ENCODE measurements at places on chromosomes 2 and 18.

DNA sequence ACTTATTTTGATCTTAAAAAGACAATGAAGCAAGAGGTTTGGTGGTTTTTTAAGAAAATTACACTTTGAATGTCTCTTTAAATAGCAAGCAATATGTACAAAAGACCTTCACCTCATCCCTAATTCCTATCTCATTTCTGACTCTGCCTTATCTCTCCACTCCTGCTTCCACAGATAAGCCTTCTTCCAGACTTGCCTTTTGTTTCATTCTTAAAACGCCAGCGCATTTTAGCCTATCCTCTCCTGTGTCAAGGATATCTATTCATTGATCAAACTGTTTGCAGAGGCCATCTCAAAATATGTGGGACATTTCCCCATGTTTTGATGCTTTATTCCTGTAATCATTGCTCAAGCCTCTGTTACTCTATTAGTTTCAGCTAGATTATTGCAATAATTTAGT lies 562.5 kb downstream of the PARD3B start:
- DNase-seq: no peak

GRCh38 chr2:210287301-210287700 lies 27.7 kb downstream of the MYL1 start:
- DNase-seq: no peak

DNA sequence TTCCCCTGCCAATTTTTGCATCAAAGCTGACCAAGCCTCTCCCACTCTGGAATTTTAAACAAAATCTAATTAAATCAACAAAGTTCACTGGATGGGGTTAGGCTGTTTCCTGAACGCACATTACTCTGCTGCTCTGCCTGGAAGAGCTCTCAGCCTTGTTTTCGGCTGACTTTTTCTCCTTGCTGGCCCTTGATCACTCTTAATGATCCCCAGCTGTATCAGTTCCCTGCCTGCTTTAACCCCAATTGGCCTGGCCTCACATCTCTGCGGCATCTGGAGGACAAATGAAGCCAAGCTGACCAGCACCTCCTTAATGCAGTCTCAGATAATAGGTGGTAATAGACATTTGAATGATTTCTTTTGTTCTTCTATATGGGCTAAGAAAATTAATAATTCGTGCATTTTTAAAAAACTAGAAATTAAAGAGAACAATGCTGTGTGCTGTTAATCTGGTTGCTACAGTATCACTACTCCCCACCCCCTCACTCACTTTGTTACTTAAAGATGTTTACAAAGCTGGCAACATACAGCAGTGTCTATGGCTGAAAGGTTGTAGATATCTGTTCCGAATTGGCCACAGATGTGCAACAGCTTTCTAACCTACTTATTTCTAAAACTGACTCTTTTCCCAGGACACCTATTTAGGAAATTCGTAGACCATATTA lies 415.2 kb upstream of the KCNH7 start:
- no peak for DNase-seq

DNA sequence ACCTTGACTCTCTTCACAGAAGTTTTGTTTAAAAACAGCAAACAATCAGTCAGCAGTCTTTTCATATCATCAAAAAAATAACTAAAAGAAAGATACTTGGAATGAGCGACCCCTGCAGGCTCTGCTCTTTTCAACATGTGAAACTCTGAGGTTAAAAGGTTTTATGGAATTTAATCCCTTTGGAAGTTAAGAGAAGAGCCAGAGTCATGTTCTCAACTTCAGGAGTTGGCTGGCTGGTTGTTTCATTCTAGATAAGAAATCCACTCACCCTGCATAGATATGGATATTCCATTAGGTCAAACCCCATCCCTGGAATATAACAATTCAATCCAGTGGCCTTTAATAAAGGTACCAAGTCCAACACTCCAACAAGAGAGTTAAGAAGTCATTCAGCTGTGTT lies 115.6 kb upstream of the RMDN2 start:
- peak; percentile 63 for DNase-seq

DNA sequence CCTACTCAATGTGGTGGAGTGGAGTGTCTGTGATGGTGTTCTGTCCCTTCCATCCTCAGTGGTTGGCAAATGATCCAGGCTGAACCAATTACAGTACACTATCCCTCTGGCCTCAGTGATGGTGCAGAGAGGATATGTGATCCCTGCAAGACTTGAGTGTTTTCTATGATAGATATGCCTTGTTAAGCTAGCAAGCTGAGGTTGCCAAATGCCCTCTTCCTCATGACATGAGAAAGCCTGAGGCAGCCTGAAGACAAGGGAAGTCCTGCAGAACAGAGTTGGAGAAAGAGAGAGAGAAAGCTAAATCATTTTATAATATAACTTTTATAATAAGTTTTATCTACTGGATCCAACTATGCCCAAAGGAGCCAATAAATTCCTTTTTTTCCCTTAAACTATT lies 41.6 kb upstream of the GORASP2 start:
- DNase-seq: no peak

- DNase-seq: no peak
Measured at GRCh38 chr2:190927301-190927700, 46.7 kb downstream of the GLS start.

- DNase-seq: peak; percentile 36
Measured at GRCh38 chr18:77366720-77367641, 117.3 kb downstream of the GALR1 start.

DNA sequence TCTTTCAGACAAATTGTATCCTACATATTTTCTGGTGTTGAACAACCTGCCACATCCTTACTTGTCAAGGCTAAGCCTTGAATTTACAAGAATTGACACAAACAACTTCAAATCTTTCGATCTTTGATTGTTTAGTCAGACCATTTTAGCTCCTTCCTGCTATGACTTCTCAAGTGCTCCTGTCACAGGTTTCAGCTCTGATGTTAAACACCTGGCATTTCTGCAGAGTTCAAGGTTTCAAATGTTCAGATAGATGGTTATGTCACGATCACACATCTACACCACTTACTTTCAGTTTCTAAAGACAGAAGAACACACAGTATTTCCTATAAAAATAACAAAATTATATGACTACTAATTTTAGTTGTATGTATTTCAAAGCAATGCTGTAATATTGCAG lies 84.0 kb downstream of the RND3 start:
- DNase-seq: no peak

GRCh38 chr2:158722266-158723105 lies 72.6 kb upstream of the DAPL1 start:
- DNase-seq: no peak

GRCh38 chr2:159968279-159968900 lies 94.0 kb downstream of the PLA2R1 start:
- DNase-seq: peak; percentile 54

DNA sequence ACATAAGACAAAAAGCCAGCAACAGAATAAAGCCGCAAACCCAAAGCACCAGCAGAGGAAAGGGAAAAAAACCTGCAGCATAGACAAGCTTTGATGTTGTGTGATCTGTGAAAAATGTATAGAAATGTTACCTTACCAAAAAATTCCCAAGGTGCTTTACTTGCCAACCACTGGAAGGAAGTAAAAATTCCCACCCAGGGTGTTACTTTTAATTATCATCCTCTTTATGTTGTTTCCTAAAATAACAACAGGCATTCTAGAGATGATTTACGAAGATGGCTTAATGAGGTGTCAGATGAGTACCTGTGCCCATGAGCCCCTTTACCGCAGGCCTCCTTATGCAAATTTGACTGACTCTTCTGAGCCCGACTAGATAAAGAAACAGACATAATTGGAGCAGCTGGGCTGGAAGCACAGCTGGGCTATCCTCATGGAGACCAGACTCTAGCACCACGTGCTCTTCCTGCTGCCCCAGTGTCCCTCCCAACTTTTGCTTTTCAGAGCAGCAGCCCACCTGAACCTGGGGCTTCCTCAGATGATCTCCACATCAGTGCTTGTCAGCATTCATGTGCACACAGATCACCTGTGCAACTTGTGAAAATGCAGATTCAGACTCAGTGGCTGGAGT lies 41.5 kb downstream of the SRSF7 start:
- no peak for DNase-seq

DNA sequence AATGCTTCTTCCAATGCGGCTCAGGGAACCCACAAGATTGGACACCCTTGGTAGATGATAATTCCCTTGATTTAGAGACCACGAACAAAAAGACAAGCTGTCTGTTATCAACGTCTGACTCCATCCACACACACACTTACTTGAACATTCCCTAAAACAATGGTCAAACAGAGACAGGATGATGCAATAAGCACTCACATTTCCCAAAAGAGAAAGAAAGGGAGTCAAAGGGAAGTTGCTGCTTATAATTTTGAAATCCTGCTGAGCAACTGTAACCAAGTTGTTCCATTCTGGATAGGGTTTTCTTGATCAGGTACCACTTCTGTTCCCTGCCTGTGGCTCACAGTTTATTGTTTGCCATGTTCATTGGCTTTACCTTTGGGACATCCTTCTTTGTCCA lies 571.3 kb upstream of the CNTNAP5 start:
- DNase-seq: no peak

DNA sequence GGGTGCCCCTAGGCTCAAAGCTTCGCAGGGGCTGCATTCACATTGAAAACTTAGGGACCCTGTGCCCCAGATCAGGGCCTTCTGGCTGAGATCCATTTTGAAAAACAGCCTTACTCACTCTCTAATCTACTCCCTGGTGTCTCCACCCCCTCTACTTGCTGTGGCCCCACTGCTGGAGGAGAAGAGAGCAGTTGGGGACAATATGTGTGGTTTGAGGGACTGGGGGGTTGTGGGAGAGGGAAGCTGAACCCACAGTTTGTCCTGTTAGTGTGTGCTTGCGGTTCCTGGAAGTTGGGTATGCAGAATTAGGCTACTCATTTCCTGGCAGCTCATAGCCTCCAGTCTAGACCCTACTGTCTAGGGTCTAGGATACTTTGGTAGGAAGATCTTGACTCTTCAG lies 211.4 kb downstream of the PRKCE start:
- peak; percentile 86 for DNase-seq

DNA sequence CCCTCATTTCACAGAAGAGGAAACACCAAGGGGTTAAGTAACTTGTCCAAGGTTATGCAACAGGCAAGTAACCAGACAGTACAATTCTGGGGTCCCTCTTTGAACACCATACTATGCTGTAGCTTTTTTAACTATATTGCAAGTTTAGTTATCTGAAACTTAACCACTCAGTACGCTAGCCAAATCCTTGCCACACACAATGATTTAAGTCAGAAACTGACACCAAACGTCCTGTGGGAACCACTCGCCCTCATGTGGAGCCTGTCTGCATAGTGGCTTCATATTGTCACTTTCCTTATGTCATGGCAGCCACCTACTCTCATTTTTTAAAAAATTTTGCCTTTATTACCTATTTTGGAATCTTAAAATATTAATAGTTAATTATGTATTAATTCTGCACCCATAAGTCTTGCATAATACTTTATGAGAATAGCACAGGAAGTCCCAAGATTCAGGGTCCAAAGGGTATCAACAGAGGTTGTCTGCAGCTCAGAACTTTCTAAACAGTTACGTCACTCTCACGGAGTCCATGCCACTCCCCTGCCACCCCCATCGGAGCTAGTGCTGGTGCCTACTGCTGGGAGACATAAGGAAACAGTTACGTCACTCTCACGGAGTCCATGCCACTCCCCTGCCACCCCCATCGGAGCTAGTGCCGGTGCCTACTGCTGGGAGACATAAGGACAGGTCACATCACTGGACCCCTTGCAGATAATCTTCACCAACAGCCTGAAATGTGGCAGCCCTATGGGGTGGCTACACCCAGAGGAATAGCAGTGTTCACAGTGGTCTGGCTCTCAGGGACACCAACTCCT lies 99.0 kb downstream of the L3MBTL4 start:
- no peak for DNase-seq

- DNase-seq: peak; percentile 26
Measured at GRCh38 chr2:72924353-72925240, 7.3 kb downstream of the EMX1 start.

DNA sequence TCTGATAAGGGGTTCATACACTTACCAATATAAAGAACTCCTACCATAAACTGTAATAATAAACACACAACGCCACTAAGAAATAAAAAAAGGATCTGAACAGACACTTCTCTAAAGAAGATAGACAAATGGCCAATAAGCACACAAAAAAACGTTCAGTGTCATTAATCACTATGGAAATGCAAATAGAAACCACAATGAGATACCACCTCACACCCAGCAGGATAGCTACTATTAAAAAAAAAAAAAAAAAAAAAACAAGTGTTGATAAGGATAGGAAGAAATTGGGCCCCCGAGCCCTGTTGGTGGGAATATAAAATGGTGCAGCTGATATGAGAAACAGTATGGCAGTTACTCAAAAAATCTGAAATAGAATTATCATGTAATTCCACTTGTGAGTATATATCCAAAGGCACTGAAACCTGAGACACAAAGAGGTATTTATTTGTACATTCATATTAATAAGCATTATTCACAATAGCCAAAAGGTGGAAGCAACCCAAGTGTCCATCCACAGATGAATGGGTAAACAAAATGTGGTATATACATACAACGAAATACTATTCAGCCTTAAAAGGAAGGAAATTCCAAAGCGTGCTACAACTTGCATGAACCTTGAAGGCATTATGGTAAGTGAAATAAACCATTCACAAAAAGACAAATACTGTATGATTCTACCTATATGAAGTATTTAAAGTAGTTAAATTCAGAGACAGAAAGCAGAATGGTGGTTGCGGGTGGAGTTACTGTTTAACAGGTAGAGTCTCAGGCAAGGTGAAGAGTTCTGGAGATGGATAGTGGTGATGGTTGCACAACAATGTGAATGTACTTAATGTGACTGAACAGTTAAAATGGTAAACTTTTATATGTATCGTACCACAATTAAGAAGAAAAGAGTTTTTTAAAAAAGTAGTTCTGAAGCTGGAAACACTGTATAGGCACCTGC lies 17.9 kb downstream of the REV1 start:
- DNase-seq: no peak

GRCh38 chr2:64975232-64975821 lies 13.9 kb upstream of the SLC1A4 start:
- DNase-seq: no peak

GRCh38 chr2:190996338-190996946 lies 17.5 kb downstream of the STAT1 start:
- peak; percentile 70 for DNase-seq

DNA sequence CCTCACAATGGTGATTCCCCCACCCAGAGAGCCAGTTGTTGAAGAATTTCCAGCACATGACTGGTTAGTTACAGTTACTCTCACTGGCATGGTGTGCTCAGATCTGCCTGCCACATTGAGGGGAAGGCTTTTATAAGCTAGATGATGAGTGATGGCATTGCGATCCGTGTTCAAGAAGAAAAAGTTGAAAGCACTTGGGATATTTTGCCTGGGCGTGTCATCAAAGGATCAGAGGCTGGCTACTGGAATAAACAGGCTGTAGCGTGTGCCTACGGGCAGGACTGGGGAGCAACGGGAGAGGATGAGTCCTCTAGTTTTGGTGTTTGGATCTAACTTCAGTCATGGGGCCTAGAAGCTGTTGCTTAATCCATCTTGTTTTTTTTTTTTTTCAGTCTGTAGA lies 175.0 kb downstream of the SETBP1 start:
- no peak for DNase-seq

- DNase-seq: no peak
Measured at GRCh38 chr2:61549546-61549945, 11.4 kb upstream of the XPO1 start.

GRCh38 chr2:43178602-43179542 lies 47.5 kb downstream of the ZFP36L2 start:
- peak; percentile 98 for DNase-seq

GRCh38 chr18:12827588-12827987 lies 56.4 kb downstream of the PTPN2 start:
- no peak for DNase-seq
